Left lung (tissue), 14 donors: ENCODE measurements at places on chromosomes 4 and X. TPM values are rescaled to one million over a fixed set of nuclear protein-coding genes. Genes with fewer than 3 reads are reported as not detected.

- no peak for DNase-seq
These were observed 603.8 kb downstream of the RAPGEF2 start for GRCh38 chr4:159706704-159707103.

DNA sequence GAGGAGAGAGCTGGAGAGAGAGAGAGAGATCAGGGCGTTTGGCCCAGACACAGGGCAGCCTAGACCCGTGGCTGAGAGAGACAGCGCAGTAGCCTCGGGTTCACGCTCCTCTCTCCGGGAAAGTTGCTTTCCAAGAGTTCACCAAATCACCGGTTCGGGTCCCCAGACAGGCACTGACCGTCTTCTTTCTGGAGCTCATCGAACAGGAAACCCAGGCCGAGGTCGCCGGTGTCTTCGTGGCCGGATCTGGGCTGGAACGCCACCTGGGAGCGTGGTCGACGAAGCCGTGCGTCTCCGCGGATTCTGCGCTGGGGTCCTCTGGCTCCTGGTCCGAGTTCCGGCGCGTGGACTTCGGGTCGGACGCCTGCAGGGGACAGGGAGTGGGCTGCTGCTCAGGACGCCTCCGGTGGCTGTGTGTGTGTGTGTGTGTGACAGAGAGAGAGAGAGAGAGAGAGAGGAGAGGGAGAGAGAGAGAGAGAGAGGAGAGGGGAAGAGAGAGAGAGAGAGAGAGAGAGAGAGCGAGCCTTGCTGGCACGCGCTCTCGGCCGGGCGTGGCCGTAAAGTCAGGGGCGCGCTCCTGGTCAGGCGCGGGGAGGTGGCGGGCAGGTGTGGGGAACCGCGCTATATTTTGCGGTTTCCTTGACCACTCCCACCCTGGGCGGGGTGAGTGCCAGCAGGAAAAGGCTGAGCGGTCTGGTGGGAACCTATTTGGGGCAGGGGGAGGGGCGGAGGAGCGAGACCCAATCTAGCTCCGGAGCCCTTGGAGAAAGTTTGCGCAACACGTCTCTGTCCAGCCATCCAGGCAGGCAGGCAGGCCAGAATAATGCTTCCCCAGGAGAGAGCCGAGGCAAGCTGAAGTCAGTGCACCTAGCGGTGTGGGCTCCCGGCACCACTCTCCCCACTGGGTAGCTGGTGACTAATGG lies 62.1 kb downstream of the RHOXF2B start:
- no peak for DNase-seq

- DNase-seq, result no peak
These were observed 386.1 kb upstream of the CNKSR2 start for GRCh38 chrX:20988118-20988517.

- DNase-seq, result no peak
These were observed 53.9 kb downstream of the FGFBP1 start for GRCh38 chr4:15884666-15885065.

GRCh38 chrX:39381422-39381821 lies 580.2 kb downstream of the MID1IP1 start:
- no peak for DNase-seq

- no peak for DNase-seq
These were observed 6.6 kb upstream of the ENOX2 start for GRCh38 chrX:130909469-130910136.

GRCh38 chrX:38279188-38279587 lies 48.1 kb downstream of the RPGR start:
- no peak for DNase-seq

- DNase-seq, result no peak
These were observed at the start of gene ART3 for GRCh38 chr4:76074468-76074867. Gene ART3 (plus strand): TSS chr4:76074709. CDS start chr4:76075890, 1,181 bp downstream.

DNA sequence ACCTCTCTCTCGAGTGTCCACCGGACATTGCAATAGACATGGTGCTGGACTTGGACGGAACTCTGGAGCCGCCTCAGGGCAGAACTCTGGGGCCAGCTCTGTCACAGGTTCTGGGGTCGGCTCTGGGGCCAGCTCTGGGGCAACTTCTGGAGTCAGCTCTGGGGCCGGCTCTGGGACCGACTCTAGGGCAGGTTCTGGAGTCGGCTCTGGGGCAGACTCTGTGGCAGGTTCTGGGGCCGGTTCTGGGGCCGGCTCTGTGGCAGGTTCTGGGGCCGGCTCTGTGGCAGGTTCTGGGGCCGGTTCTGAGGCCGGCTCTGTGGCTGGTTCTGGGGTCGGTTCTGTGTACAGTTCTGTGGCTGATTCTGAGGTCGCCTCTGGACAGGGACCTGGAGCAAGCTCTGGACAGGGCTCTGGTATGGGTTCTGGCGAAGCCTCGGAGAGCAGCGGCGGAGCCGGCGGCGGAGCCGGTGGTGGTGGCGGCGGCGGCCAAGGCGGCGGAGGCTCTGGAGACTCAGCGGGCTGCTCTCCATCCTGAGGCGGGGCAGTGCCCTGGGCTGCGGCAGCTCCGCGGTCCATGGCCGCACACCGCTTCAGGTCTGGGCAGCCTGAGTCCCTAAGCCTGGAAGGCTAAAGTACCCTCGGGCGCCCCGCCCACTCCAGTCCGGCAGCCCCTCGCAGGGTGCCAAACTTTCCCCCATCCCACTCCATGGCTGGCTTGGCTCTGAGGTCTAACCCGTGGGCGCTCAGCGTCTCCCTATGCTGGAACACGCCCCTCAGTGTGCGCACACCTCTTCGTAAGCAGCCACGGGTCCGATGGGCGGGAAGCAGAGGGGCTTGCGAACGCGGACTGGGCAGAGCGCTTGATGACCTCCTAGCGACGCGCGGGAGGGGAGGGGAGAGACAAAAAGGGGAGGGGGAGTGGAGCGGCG lies at the start of gene DGKK:
TSS of gene DGKK (minus strand) at position 723 of the 929 bp plus-strand sequence. CDS start at position 576, 147 bp downstream.
- peak; percentile 14 for DNase-seq

- peak; percentile 93 for DNase-seq
These were observed 37.3 kb downstream of the ACOX3 start for GRCh38 chr4:8403173-8403753.

DNA sequence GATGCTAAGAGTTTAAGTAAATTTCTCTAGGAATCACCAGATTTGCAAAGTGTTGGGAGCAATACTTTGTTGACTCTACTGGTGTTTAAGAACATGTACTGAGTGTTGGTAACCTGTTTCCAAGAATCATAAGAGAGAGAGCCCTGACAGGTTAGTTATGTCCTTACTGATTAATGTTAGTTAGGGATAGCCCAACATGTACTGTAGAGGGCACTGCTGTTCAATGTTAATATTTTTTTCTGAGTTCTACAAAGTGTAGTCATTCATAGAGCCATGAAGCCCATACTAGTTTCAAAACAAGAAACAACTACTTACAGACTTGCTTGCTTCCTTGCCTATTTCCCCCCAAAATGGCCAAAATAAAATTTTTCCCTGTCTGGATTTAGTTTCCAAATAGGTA lies 11.9 kb downstream of the TMPRSS11D start:
- no peak for DNase-seq

- DNase-seq, result no peak
These were observed 984 bp upstream of the STATH start for GRCh38 chr4:69994782-69995181.

GRCh38 chrX:153446950-153447580 lies 1.2 kb upstream of the TREX2 start:
- DNase-seq, result no peak

GRCh38 chr4:3827616-3828492 lies 61.7 kb downstream of the ADRA2C start:
- DNase-seq, result peak; percentile 27

DNA sequence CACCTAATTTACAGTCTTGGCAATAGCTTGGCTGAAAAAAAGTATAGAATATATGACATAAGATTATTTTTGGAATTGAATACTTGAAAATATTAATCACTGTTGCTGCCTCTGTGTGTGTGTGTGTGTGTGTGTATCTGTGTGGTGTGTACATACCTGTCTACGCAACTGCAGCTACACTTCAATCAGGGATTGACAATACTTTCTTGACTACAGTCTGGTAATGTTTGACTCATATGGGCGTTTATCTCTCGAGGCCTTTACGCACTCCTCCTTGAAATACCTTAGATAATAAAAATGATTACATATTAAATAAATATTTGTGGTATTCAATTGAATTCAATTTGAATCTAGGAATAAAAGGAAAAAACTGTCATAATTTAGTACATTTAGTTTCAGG lies 565.2 kb downstream of the PCDH18 start:
- no peak for DNase-seq

DNA sequence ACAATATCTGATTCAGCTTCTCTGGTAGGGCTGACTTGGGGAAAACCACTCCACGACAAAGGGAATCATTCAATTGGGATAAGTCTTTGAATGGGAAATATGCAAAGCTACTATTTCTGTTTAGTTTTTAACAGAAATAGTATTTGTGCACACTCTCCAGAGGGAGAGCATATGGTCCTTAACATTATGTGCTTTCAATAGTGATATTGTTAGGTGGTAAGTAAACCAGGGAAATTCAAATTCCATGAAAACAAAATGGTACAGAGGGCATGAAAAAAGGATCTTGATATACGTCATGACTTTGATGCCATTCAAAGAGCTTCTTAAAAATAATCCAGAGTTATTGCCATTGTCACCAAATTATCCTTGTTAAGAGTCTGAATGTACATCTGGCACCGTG lies 47.1 kb upstream of the CITED1 start:
- DNase-seq, result no peak

GRCh38 chr4:14631806-14632440 lies 370.4 kb upstream of the CPEB2 start:
- DNase-seq, result no peak

GRCh38 chrX:110924871-110925270 lies 129.3 kb upstream of the CHRDL1 start:
- DNase-seq, result no peak

GRCh38 chrX:114959729-114960128 lies 57.7 kb downstream of the IL13RA2 start:
- DNase-seq, result peak; percentile 11

GRCh38 chr4:83556816-83557215 lies 20.9 kb downstream of the GPAT3 start:
- no peak for DNase-seq

DNA sequence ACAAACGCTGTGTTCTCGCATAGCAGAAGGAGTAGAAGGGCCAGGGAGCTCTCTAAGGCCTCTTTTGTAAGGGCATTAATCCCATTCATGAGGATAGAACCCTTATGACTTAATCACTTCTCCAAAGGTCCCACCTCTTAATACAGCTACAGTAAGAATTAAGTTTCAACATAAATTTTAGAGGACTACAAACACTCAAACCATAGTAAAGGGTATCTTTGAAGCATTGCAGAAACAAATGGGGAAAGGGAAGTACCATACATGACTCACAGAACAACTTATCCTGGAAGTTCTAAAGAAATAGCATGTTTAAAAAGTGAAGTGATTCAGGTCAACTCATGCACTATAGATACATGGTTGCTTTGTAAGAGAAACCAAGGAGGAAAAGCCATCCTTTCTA lies 680.8 kb downstream of the RPA4 start:
- no peak for DNase-seq

GRCh38 chrX:16386126-16386525 lies 218.8 kb downstream of the MAGEB17 start:
- no peak for DNase-seq

DNA sequence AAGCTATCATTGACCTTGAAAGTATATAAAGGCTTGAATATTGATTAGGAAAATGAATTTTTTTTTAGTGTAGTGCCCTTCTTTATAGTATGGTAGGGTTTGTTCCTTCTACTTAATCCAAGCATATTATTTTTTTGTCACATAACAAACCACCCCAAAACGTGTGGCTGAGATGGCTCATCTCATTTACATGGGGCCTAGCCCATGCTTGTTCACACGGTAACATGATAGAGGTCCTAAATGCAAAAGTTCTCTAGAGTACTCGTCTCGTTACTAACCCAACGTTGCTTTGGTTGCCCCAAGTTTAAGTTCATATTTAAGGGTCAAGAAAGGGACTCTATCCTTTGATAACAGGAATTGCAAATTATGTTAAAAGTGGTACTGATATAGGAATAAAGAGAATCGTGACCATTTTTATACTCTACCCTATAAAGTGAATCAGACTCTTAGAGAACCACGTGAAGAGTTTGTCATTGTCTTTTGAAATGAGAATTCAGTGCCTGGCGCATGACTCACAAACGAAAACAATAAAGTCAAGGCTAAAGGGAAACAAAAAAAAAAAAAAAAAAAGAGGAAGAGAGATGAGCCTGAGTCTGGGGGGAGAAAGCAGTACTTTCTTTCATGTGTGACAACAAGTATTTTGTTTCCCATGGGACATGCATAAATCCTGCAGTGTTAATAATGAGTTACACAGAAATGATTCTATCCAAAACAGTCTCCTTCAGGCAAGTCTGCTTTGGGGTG lies 402.8 kb upstream of the NWD2 start:
- DNase-seq, result no peak

- DNase-seq, result peak; percentile 84
These were observed 59.3 kb downstream of the MAML3 start for GRCh38 chr4:140094438-140095420.

DNA sequence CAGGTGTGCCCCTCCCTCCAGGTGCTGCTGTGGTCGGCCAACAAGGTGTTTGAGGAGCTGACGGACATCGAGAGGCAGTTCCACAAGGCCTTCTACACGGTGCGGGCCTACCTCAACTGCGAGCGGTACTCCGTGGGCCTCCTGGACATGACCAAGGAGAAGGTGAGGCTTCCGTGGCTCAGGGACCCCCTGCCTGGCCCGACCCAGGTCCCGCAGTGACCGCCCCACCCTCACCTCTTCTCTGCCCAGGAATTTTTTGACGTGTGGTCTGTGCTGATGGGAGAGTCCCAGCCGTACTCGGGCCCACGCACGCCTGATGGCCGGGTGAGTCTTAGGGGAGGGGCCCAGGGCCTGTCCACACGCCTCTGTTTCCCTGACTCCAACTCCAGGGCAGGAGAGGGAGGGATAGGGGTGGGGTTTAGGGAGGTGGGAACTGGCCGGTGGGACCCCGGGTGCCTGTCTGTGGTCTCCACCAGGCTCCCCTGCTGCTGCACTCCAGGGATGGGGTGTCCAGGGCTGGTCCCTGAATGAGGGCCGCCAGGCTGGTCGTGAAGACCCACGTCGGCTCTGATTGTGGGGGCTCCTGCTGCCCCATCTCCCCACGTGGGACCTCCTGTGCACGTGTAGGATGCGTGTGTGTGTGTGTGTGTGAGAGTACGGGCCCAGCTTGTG lies 20.1 kb downstream of the ATP5ME start:
- DNase-seq, result no peak

DNA sequence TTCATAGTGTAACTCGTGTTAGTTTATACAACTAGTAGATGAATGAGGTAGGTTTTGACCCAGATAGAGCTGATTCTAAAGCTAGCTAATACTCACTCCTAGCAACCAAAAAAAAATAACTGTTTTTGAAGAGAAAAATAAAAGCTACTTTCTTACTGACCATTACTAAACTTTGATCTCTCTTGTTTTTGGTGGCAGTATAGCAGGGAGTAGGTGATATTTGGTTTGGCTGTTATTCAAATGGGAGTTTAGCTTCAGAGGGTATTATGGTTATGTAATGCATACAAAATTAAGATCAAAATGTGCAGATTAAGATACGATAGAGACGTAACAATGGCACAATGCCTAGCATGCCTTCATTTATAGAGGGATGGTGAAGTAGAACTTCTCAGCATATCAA lies 1104.5 kb downstream of the PCDH19 start:
- no peak for DNase-seq

MAGEB3 gene
- polyA plus RNA-seq, result not detected

PROM1 gene
- 37.1 TPM for polyA plus RNA-seq

NEIL3 gene
- polyA plus RNA-seq, result 6.2 TPM

HMGN5 gene
- 25.4 TPM for polyA plus RNA-seq

GABRA4 gene
- not detected for polyA plus RNA-seq

USP51 gene
- polyA plus RNA-seq, result 7.8 TPM

PLXNB3 gene
- polyA plus RNA-seq, result 4.0 TPM

NPY2R gene
- 0.14 TPM for polyA plus RNA-seq

PPAT gene
- 22.2 TPM for polyA plus RNA-seq

CCNB3 gene
- 0.51 TPM for polyA plus RNA-seq

RHOXF1 gene
- polyA plus RNA-seq, result 0.86 TPM

CSAG3 gene
- polyA plus RNA-seq, result not detected
